T-helper 17 cell (primary cell): ENCODE measurements at places on chromosomes 3 and 15.

GRCh38 chr3:24220859-24221657 is 273.6 kb downstream of the THRB start:
- DNase-seq = no peak

DNA sequence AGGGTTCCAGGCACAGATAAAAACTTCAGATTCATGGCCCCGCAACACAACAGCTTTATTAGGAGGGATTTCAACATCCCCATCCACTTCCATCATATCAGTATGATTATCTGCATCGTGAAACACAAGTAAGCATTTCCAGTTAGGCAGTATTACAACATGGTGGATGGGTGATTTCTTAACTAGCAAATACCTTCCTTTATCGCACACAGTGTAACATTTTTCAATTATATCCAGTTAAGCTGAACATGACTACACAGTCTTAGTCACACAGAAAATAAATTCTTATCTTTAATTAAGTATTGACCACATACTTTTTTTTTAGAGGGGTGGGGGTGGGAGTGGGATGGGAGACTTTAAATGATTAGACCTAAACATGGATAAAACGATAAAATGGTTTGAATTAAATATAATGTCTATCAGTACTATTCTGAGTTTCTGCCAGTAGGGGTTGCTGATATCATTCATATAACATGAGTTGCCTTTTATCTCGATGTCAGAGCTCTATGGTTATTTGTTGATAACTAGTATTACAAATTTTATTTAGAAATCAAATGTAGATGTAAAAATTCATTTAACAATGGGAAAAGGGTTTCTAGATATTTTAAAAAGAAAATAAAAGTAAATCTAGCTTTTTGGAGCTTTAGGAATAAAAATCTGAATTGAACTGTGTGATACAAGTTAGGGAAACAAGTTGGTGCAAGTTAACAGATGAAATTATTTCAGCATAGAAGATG is 146.6 kb downstream of the TBL1XR1 start:
- DNase-seq = no peak

DNA sequence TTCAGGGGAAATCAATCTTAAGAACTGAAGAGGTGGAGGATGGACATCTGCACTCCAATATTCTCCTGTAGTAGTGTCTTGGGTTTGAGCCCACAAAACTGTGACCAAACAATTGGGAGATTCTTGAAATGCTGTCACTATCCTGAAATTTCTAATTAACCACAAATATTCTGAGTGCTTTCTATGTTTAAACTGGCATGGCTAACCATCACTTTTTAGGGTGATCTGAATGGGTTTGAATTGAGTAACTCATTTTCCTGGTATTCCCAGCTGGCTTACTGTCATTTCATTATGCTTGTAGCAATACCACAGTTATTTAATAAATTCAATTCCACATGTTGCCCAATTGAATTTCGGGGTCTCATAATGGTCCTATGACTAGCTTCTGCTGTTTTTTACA is 216.9 kb upstream of the DCBLD2 start:
- no peak for DNase-seq

DNA sequence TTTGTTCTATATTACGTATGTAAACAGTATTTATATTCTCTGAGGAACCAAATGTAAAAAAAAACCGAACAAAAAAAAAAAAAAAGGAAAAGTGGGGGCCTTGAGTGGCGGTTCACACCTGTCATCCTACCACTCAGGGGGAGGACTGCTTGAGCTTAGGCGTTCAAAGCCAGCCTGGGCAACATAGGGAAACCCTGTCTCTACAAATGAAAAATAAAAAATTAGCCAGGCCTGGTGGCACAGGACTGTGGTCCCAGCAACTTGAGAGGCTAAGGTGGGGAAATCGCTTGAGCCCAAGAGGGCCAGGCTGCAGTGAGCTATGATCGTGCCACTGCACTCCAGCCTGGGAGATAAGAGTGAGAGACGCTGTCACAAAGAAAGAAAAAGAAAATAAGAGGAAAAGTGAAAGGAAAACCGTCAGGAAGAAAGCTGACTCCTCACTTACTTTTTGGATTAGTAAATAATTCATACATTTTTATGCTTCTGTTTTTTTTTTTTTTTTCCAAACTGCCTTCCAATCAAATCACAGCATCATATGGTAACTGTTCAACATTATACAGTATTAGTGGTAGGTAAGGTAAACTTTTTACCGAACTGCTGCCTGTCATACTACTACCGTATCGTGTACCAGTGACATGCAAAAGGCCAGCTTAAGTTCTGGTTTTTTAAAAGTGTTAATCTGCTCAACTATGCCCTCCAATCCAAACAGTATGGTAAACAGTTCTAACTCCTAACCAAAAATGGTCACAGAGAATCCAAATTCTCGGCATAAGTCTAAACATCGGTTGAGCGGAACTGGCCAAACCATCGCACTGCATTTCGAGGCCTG is 1.2 kb downstream of the PHC3 start:
- DNase-seq = no peak

DNA sequence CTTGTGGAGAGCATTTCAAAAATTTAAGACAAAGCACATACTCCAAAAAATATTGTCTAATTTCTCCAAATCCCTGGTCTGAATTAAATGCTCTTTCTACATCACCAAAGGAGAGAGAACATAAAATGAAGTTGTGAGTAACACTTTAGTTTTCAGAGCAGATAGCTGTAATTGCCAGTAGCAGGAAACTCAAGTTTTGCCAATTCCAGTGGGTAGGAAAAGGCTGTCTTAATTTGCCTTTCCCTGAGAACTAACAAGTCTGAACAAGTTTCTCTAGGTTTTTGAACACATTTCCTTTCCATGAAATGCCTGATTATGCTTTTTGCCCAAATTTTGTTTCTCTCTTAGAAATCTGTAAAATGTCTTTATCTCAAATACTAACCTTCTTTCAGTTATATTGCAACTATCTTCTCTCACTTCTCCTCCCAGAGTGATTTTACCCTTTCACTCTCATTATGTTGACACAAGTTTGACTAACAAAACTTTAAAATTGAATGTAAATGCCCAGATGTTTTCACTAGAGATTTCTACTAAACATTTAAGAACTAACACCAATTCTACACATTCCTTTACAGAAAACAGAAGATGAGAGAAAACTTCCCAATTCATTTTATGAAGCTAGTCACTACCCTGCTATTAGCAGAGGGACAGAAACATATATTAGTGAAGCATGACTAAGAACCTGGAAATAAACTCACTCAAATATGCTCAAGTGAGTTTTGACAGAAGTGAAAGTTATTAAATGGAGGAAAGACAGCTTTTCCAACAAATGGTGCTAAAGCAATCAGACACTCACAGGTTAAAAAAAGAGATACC is 38.4 kb downstream of the RFX7 start:
- no peak for DNase-seq

DNA sequence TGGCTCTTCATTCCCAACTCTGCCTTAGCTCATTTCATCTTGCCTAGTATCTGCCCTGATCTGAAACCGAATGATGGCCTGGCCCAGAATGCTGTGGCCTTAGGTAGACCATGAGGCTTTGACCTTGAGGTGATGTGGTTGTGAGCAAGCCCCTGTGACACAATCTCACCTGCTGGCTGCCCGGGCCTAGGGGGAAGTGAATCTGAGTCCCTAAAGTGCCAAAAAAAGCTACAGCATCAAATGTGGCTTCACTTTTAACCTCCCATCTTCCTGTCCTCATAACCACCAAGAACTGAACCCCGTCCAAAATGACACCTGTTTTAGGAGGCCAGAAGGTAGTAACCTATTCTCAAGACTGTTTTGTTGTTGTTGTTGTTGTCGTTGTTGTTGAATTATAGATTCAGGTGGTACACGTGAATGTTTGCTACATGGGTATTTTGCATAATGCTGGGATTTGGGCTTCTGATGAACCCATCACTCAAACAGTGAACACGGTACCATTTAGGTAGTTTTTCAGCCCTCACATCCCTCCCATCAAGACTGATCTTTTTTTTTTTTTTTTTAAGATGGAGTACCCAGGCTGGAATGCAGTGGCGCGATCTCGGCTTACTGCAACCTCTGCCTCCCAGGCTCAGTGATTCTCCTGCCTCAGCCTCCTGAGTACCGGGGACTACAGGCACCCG is 54.6 kb downstream of the MCCC1 start:
- no peak for DNase-seq

DNA sequence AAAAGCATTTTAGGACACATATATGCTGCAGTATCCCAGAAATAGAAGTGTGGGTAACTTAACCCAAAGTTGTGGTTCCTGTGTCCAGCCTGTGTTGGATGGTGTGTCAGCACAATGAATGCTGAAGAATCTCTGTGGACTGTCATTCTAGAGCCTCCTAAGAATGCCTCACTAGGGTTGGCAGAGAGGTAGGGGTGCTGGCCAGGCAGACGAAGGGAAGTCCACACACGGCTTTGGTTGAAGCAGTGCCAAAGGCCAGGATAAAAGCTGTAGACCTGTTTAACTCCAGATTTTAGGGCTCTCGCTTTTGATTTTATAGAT is 43.7 kb upstream of the TIPARP start:
- no peak for DNase-seq

GRCh38 chr3:171428321-171428787 is 31.9 kb downstream of the TNIK start:
- DNase-seq = no peak

- DNase-seq = no peak
Measured at GRCh38 chr3:101039285-101039684, 46.1 kb upstream of the ABI3BP start.

- no peak for DNase-seq
Measured at GRCh38 chr3:62843508-62843907, 31.7 kb downstream of the CADPS start.

GRCh38 chr3:130259166-130259874 is 86.2 kb upstream of the COL6A5 start:
- DNase-seq = no peak

DNA sequence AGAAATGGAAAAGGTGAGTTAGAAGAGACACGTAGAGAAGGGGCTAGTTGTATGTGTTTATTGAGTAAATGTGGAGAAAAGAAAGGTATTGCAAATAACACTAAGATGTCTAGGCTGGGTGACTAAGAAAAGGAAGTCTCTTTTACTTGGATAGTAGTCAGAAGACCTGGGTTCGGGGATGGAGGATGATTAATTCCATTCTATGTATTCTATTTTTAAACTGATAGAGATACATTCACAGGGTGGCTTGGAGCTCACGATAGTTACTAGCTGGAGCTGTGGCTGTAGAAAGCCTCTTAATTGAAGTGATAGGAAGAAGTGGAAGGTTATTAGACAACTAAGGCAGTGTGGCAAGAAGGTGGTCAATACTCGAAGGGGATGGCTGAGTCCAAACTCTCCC is 65.9 kb upstream of the TNIK start:
- DNase-seq = no peak

DNA sequence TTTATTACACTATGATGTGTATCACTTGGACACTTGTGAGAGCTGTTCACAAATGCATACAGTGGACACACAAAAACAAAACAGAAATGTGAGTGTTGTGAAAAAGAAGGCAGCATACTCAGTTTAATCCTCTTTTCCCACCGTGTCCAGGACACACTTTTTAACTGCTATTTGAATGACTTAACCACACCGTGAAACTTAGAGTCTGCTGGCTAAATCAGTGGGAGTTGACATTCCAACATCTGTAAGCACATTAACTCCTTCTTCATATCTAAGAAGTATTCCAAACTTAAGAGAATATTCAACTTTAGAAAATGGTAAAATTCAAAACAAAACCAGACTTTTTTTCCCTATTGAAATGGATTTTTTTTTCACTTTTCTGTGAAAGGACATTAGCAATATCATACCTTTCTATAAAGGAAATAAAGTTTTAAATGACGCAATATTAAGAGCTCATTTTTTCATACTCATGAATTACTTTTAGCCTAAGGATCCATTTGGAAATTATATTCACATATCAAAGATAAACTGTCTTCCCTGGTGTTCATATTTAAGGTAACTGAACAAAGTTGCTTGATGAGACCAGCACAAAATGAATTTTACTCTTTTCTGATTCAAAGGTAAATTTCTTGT is 316.6 kb downstream of the RBMS3 start:
- no peak for DNase-seq

DNA sequence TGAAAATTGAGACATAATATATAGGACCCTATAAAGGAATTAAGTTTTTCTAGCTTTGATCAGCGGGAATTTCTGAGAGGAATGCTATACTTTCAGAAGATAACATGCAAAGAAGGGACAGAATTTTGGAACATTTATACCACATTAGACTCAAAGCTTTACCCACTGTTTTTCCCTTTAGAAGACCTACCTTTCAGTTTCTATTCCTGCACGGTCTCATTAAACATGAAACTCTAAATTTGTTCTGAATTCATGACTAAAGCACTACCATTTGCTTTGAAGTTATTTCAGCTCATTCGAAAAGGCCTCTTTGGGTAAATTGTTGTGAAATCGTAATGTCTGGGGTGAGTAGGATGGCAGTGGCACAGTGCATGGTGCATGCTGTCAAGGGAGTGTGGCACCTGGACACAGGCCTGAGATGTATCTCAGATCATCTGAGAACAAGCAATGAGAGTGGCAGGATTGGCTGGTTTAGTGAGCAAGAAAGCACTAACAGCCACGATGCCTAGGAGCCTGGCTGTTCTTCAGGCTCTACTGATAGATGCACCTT is 42.5 kb downstream of the CHCHD4 start:
- no peak for DNase-seq

DNA sequence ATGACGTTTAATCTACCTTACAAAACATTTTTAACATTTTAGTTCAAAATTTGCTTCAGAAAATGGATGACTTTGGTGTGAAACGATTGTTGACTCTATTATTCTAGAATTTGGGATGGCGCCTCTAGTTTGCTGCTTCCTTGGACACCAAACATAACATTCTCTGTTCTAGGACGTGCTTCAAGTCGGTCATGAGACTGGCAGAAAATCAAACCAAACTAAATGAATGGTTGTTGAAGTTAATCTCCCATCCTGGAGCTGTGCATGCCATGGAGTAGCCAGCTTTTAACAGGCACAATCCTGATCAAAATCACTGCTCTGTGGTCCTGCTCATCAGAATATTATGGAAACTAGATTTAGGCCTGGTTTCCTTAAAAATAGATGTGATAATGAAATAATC is 9.6 kb upstream of the LRRFIP2 start:
- no peak for DNase-seq

DNA sequence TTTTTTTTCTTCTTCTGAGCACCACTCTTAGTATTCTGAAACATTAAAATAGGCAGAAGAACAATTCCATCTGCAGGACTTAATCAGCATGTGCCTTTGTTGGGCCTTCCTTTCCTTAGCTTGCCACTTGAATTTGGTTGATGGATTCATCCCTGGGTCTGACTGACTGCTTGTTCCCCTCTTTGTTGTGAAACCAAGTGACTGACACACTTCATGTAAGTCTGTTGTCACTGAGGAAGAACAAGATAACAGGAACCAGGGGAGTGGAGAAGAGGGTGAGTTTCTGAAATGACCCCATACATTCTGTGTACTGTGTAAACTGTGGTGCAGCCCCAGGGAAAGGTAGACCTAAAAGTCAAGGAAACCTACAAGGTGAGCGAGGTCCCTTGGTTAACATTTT is 188.7 kb upstream of the TBC1D5 start:
- no peak for DNase-seq
